CD4-positive, CD25-positive, alpha-beta regulatory T cell (primary cell): ENCODE measurements at places on chromosomes 7 and 10. TPM values are rescaled to one million over a fixed set of nuclear protein-coding genes. Genes with fewer than 3 reads are reported as not detected.

The OR2A7 gene
- 0.98 TPM for polyA plus RNA-seq

The CFAP58 gene
- polyA plus RNA-seq: not detected

DNA sequence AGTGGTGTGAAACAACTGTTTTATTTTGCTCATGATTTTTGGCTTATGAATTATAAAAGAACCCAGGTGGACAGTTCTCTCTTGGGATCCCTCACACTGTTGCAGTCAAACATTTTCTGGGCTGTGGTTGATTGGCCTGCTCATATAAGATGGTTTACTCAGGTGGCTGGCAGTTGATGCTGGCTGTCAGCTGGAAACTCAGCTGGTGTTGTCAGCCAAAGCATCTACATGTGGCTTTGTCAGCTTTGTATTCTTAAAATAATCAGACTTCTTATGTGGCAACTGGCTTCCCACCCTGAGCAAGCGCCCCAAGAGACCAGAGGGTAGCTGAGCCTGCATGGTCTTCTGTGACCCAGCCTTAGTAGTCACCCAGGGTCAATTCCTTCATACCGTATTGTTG is 534.7 kb downstream of the NRG3 start:
- DNase-seq: no peak
- no peaks in the 10 kb centered on the region for H3K36me3 ChIP-seq
- H3K4me3 ChIP-seq: no peak overlapping the region
- H3K4me1 ChIP-seq: no peaks in the 10 kb centered on the region
- no peak overlapping the region for H3K27ac ChIP-seq

DNA sequence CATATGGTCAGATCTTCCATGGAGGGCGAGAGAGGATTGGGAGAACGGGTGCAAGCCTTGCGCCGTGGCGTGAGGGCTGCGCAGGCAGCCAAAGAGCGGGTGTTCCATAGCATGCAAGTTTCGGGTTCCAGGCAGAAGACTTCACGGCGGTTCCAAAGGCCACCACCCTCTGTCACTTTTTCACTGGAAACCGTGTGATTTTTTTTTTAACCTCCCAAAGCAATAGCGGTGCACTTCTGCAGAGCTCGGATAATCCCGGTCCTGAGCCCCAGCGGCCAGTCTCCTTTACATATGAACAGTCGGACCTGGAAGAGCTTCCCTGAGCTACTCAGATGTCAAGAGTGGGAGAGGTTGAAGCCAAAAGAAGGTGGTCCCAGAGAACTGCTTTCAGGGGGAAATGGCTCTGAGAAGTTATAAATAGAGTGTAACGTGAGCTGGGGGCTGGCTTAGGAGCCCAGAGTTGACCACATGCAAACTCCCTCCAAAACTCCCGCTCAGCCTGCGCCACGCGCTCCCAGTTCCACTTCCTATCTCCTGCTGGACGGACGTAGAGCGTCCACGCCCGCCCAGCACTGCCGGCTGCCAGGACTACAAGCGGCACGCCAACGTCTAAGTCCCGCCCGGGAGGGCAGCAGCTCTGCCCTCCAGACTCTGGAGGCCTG is at the start of gene MEOX2:
Gene MEOX2 (minus strand): TSS at position 389 of the 662 bp plus-strand sequence. CDS start 281 bp downstream, at position 108.
- H3K27ac ChIP-seq: no peak within 1 kb of the TSS
- no peak for DNase-seq
- no peaks in the 10 kb centered on the region for H3K4me1 ChIP-seq
- H3K27me3 ChIP-seq: no peaks in the 10 kb centered on the region
- H3K36me3 ChIP-seq: no peaks in the 10 kb centered on the region

DNA sequence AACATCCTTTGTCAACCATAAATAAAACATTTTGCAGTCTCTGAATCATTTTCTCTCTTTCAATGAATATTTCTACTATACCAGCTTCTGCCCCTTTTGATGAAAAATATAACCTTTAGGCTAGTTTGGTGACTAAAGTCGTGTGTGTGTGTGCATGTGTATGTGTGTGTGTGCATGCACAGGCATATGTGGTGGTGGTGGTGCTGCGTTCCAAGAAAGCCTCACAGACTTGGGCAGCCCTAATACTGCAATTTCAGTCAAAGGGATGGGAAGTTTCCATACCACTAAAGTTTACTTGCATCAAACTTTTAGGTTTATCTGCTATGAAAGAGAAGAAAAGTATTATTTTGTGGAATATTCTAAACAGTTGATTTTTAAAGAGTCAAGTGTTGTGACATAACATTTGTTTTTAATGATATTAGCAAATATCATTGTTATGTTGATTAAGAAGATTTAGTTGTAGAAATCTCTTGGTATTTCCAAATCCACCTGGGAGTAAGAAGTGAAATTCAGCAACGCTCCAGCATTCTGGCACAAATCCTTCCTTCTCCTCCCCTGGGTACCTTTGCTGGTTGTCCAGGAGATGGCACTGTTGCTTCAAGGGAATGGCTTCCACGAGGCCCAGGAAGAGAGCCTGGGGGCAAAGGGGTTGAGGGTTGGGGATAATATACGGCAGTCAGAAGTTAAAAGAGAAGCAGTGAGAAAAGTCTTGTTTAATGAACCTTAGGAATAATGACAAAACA is 41.5 kb downstream of the ASB4 start:
- no peak overlapping the region for H3K4me3 ChIP-seq
- no peaks in the 10 kb centered on the region for H3K36me3 ChIP-seq
- DNase-seq: peak; percentile 6

DNA sequence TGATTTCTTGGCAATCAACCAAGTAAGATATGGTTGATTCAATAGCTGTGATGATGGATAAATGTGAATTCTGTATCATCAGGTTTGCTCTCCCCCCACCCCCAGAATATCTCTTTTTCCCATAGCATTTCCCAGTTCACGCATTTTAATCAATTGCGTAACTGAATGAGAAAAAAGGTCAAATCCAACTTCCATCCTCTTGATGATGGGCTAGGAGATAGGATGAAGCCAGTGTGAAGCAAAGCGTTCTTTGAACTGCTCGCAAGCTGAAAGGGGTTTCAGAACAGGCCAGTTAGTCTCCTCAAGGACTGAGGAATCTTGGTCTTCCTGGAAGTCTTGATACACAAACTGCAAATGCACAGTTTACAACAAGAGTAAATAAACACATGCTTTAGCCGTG is 94.5 kb upstream of the ARMC3 start:
- H3K4me1 ChIP-seq: no peaks in the 10 kb centered on the region
- no peaks in the 10 kb centered on the region for H3K27me3 ChIP-seq
- no peak for DNase-seq
- no peak overlapping the region for H3K27ac ChIP-seq

GRCh38 chr10:78623578-78624215 is 445.1 kb upstream of the ZMIZ1 start:
- DNase-seq: no peak
- no peak overlapping the region for H3K27ac ChIP-seq
- no peaks in the 10 kb centered on the region for H3K4me1 ChIP-seq

GRCh38 chr10:116712989-116713543 is 29.3 kb downstream of the HSPA12A start:
- H3K27ac ChIP-seq: no peak overlapping the region
- peaks cover 3% of the 10 kb centered on the region for H3K27me3 ChIP-seq
- no peak overlapping the region for H3K4me3 ChIP-seq
- H3K36me3 ChIP-seq: no peaks in the 10 kb centered on the region
- no peaks in the 10 kb centered on the region for H3K4me1 ChIP-seq

- peaks cover 7% of the 10 kb centered on the region for H3K4me1 ChIP-seq
- no peak within 1 kb of the TSS for H3K27ac ChIP-seq
- DNase-seq: no peak
Measured at GRCh38 chr10:70052462-70053217, at the start of gene MACROH2A2. Gene MACROH2A2 (plus strand): TSS chr10:70052846. CDS start chr10:70075659, 22,813 bp downstream.
